ENCODE measurements at places on chromosomes 12 and 14.

GRCh38 chr12:105175397-105175990 lies 60.5 kb downstream of the APPL2 start:
- no peak for DNase-seq

DNA sequence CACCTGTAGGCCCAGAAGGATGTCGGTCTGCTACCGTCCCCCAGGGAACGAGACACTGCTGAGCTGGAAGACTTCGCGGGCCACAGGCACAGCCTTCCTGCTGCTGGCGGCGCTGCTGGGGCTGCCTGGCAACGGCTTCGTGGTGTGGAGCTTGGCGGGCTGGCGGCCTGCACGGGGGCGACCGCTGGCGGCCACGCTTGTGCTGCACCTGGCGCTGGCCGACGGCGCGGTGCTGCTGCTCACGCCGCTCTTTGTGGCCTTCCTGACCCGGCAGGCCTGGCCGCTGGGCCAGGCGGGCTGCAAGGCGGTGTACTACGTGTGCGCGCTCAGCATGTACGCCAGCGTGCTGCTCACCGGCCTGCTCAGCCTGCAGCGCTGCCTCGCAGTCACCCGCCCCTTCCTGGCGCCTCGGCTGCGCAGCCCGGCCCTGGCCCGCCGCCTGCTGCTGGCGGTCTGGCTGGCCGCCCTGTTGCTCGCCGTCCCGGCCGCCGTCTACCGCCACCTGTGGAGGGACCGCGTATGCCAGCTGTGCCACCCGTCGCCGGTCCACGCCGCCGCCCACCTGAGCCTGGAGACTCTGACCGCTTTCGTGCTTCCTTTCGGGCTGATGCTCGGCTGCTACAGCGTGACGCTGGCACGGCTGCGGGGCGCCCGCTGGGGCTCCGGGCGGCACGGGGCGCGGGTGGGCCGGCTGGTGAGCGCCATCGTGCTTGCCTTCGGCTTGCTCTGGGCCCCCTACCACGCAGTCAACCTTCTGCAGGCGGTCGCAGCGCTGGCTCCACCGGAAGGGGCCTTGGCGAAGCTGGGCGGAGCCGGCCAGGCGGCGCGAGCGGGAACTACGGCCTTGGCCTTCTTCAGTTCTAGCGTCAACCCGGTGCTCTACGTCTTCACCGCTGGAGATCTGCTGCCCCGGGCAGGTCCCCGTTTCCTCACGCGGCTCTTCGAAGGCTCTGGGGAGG lies at the start of gene LTB4R:
Gene LTB4R, plus strand, starts transcription at position 857 of the 959 bp plus-strand sequence. CDS start 4,150 bp downstream, outside the sequence.
- no peak for DNase-seq

- DNase-seq, result no peak
Measured at GRCh38 chr12:64933791-64934190, 109.3 kb downstream of the TBC1D30 start.

- peak; percentile 53 for DNase-seq
Measured at GRCh38 chr12:90090929-90091651, 382.5 kb upstream of the ATP2B1 start.

DNA sequence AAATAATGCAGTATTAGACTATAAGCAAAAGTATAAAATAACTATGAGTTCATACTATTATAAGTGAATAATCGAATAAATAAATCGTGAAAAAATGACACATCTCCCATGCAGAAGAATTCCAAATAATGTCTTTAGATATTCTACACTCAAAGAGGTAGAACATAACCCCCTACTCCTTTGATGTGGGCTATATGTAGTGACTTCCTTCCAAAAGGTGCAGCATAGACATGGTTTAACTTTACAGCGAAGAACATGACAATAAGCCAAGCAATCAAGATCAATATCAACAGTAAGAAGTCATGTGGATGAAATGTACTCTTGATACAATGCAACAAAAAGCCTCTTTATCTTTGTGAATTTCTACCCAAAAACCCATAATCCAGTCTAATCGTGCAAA lies 46.0 kb upstream of the HIF1A start:
- no peak for DNase-seq

Measured in D341Med (cell line).